ENCODE measurements at places on chromosomes 6 and 20.

DNA sequence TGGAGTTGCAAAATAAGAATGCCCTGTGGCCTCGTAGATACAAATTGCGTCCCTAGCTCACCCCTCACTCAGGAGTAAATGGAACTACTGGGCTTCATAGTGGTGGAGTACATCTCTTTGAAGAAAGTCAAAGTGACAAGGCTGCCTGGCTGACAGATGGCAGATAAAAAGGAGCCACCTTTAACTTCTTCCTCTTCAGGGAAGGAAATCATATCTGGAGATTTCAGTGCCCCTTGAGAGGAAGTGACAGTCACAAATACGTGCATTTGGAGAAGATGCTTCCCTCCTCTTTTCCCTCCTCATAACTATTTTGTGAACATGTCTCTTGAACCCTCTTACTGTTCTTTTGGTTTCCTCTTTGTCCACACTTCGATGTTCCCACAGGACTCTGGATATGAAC is 43.2 kb downstream of the PPP1R3G start:
- DNase-seq, result no peak

- no peak for DNase-seq
Observed at GRCh38 chr6:168791917-168792316, 350.9 kb downstream of the SMOC2 start.

GRCh38 chr6:2181567-2181966 is 63.8 kb downstream of the GMDS start:
- no peak for DNase-seq

GRCh38 chr6:71965404-71965803 is 79.1 kb downstream of the RIMS1 start:
- peak; percentile 51 for DNase-seq

GRCh38 chr6:37576336-37576737 is 76.6 kb upstream of the CCDC167 start:
- DNase-seq, result no peak

GRCh38 chr6:107154801-107155160 is 39.5 kb upstream of the BEND3 start:
- DNase-seq, result peak; percentile 36

DNA sequence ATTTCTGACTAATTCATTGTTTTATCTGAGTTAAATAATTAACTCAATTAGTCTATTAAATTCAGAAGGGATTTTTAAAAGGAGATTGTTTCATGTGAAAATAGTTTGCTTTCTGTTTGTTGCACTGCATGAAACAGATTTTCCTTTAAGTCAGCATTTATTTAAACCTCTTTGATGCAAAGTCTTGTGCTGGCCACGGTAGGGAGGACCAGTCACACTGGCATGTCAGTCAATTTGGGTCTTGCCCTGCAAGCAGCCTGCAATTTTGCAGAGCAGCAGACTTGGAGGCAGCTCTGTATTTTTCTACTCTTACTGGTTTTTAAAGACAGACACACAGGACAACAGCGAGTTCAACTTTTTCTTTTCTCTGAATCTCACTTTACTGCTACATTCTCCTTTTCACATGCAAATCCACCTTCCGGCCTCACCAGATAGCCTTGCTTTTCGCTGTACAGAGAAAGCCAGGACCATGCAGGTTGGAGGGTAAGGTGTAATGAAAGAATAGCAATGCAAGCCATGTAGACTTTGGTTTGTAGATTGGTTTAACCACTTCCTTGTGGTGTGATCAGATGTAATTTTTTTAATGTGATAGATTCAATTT is 689.9 kb upstream of the AGPAT4 start:
- DNase-seq, result no peak

DNA sequence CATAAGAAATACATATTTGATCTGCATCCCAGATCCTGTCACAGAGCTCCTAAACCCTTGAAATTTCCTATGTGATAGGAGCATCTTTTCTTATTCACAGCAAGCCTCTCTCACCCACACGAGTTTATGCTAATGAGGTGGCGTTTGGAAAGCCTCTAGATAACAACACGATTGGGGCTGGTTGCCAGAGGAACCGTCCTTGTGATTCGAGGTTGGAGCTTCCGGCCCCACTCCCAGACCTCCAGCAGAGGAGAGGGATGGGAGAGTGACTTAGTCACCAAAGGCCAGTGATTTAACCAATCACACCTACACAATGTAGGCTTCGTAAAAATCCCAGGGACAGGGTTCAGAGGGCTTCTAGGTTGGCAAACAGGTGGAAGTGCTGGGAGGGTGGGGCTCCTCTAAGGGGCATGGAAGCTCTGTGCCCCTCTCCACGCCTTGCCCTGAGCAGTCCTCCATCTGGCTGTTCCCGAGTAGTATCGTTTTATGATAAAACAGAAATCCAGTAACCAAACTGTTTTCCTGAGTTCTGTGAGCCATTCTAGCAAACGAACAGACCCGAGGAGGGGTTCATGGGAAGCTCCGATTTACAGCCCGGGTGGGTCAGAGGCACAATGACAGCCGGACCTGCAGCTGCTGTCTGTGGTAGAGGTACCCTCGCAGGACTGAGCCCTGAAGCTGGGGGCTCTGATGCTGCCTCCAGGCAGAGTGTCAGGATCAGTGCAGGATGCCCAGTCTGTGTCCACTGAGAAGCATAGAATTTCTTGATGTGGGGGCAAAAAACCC is 238.1 kb upstream of the ARID1B start:
- DNase-seq, result no peak

GRCh38 chr20:18856873-18857272 is 43.3 kb downstream of the SCP2D1 start:
- no peak for DNase-seq

- no peak for DNase-seq
Observed at GRCh38 chr20:58941471-58941870, 39.6 kb upstream of the NELFCD start.

DNA sequence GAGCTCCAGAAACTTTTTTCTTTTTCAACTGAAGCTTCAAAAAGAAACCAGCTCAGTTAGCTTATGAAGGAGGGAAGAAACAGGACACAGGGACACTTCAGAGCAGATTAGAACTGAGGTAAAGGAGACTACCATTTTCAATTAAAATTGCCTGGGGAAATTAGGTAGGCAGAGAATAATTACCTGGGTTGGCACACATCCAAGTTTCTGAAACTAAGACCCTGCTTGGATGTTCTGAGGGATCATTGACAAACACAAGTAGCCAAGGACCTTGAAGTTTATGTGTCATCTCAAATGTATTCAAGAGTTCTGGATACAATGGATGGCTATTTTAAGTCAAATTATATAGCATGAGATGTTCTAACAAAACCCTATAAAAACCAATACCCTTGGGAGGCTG is 137.6 kb downstream of the PLCB4 start:
- DNase-seq, result peak; percentile 49

DNA sequence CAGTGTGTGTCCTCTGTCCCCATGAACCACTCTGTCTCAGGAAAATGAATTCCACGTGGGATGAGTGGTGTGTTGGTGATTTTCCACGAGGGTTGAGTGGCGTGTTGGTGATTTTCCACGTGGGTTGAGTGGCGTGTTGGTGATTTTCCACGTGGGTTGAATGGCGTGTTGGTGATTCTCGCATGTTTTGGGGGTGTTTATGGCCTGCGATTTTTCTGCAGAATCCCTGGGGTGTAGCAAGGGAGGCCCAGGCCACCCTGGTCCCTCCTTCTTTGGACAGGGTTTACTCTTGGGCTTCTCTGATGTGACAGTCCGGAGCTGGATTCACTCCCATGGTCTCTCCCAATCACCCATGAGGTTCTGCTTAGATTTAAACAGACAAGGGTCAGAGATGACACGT is 90.6 kb upstream of the FRMD1 start:
- DNase-seq, result no peak

- DNase-seq, result no peak
Observed at GRCh38 chr6:112223070-112223861, 31.1 kb downstream of the LAMA4 start.

- DNase-seq, result no peak
Observed at GRCh38 chr6:24985323-24985722, 49.6 kb upstream of the RIPOR2 start.

DNA sequence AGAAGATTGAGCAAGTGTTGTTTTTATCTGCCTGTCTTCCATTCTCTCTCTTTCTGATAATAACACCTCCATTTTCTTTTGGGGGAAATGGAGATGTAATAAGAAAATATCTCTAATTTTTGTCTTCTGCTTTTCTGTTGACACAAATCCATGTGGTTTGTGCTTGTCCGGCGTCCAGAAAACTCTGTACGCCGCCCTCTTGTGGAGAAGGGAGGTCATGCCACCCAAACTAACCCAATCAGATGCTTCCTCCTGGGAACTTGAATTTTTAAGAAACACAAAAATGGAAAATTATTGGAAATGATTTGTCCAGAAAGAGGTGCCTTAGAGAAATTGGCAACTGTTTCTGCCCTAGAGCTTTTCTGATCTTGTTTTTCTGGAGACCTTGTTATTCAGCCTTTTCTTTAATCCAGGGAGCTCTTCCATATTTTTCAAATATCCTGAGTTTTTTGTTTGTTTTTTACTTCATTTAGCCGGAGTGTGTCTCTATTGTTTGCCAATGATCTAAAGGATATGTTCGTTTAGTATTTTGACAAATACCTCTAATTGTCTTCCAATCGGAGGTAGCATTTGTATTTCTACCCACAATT is 17.8 kb upstream of the FNDC1 start:
- peak; percentile 22 for DNase-seq

DNA sequence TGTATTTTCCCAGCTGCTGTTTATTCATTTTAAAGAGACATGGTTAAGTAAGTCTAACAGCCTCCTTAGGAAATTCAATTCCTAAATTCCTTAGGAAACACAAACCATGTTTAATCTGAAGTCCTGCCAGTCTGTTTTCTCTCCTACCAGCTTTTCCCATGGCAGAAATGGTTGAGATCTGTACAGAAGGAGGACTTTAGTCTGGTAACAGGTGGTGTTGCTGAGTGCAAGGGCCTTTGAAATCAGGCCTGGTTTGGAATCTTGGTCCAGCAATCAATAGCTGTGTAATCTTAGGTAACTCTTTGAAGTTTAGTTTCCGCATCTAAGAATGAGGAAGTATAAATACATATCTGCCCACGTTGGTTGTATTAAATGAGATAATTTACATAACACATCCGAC is 232.5 kb downstream of the LAMA2 start:
- DNase-seq, result no peak
